GM23248 (cell line): ENCODE measurements at places on chromosomes 2 and 18. TPM values are rescaled to one million over a fixed set of nuclear protein-coding genes. Genes with fewer than 3 reads are reported as not detected.

DNA sequence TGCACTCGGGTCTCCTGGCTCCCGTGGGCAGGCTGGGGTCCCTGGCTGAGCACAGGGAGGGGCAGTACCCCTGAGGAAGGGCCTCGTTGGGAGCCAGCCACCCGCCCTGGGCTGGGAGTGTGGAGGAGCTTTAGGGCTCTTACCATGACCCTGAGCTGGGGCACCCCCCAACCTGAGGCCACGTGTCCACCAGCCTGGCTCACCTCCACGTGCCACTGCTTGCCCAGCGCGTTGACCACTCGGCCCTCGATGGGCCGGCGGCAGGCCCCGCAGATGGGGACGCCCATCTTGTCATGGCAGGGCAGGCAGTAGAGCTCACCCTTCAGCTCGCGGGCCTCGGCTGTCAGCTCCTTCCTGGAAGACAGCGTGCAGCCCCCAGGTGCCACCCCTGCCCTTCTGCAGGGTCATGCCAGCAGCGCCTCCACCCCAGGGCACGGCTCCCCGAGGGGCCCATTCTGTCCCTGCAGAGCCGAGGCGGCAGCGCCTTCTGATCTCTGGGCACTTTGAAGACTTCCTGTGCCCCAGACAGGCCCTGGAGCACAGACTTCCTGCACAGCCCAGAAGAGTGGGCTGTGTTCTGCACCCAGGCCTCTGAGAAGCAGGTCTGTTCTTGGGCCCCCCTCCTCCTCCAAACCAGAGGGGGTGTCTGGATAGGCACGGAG, 4.0 kb upstream of the GPR17 start:
- H3K27me3 ChIP-seq: no peaks in the 10 kb centered on the region
- peaks cover 14% of the 10 kb centered on the region for H3K4me1 ChIP-seq
- H3K4me3 ChIP-seq: no peak overlapping the region
- DNase-seq: no peak

DNA sequence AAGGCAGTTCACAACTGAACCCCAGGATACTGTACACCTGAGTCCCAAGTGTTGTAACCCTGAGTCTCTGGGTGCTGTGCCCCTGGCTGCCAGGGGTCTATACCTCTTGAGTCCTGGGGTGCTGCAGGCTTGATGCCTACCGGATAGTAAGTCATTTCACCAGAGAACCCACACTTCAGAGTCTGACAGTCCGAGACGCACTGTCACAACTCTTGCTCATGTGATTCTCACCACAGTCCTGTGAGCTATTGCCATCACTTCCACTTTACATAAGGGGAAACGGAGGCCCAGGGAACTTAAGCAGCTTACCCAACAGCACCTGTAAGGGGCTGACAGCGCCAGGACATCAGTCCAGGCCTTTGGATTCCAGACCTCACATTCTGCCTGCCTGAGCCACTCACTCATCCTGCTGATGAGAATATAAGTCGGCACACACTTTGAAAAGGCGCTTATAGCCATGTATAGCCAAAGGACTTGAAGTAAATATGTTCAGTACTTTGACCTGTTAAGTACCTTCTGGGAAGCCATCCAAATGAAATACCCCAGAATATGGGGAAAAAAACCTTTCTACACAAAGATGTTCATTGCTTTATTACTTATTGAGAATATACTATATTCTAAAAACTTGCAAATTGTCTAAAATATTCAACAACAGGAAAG, 180.7 kb upstream of the ID2 start:
- H3K36me3 ChIP-seq: no peaks in the 10 kb centered on the region
- no peaks in the 10 kb centered on the region for H3K4me1 ChIP-seq
- no peaks in the 10 kb centered on the region; the same call in 1 of the 2 replicates for H3K27me3 ChIP-seq

- no peak overlapping the region for H3K4me3 ChIP-seq
- no peak overlapping the region for H3K27ac ChIP-seq
- no peaks in the 10 kb centered on the region for H3K27me3 ChIP-seq
- no peak for DNase-seq
- no peaks in the 10 kb centered on the region for H3K36me3 ChIP-seq
Measured at GRCh38 chr2:69989441-69990105, 28.1 kb upstream of the ASPRV1 start.

DNA sequence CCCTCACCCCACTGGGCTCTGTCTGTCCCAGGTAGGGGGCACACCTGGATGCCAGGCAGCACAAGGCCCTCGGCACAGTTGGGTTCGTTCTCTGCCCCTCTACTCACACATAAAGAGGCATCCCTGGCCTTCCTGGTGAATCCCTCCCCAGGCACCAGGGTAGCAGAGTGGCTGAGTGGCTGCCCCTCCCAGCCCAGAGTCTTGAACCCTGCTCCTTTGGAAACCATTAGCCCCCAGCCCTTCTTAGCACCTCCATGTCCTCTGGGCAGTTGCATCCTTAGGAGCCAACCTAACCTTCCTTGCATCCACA, 2.0 kb downstream of the GPC1 start:
- no peaks in the 10 kb centered on the region for H3K27me3 ChIP-seq
- peaks cover 10% of the 10 kb centered on the region for H3K4me1 ChIP-seq
- no peak overlapping the region for H3K27ac ChIP-seq
- H3K4me3 ChIP-seq: peak overlapping the region; percentile 84; the same call in 1 of the 2 replicates
- no peak for DNase-seq
- no peaks in the 10 kb centered on the region for H3K36me3 ChIP-seq

The MPP4 gene
- 3.8 and 5.3 TPM in 2 replicates for total RNA-seq

The RBKS gene
- total RNA-seq: 2.8 and 3.0 TPM in 2 replicates

The MAPRE3 gene
- total RNA-seq: 5.4 and 7.9 TPM in 2 replicates

The CTLA4 gene
- total RNA-seq: not detected in 2 replicates

The SKA1 gene
- total RNA-seq: 5.6 and 8.8 TPM in 2 replicates

The LAMA1 gene
- 5.4 and 6.2 TPM in 2 replicates for total RNA-seq
